ENCODE measurements at places on chromosomes 13 and 19.

- no peak for DNase-seq
Observed at GRCh38 chr13:91362908-91363307, 15.4 kb downstream of the MIR17HG start.

DNA sequence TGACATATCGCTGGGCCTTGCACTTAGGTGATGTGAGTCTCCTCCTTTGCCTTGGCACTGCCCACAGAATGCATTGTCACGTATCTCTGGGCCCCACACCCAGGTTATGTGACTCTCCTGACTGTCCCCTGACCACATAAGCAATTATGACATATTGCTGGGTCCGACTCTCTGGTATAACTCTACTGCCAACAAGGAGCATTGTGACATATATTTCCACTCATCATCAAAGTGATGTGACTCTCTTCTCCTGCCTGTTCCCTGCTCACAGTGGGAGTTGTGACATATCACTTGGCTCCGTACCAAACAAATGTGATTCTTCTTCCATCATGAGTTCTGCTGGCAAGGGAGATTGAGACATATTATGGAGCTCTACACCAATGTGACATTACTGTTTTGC lies 15.4 kb upstream of the ZNF681 start:
- DNase-seq = no peak

- DNase-seq = no peak
Observed at GRCh38 chr19:46107371-46107770, 17.1 kb downstream of the IGFL3 start.

DNA sequence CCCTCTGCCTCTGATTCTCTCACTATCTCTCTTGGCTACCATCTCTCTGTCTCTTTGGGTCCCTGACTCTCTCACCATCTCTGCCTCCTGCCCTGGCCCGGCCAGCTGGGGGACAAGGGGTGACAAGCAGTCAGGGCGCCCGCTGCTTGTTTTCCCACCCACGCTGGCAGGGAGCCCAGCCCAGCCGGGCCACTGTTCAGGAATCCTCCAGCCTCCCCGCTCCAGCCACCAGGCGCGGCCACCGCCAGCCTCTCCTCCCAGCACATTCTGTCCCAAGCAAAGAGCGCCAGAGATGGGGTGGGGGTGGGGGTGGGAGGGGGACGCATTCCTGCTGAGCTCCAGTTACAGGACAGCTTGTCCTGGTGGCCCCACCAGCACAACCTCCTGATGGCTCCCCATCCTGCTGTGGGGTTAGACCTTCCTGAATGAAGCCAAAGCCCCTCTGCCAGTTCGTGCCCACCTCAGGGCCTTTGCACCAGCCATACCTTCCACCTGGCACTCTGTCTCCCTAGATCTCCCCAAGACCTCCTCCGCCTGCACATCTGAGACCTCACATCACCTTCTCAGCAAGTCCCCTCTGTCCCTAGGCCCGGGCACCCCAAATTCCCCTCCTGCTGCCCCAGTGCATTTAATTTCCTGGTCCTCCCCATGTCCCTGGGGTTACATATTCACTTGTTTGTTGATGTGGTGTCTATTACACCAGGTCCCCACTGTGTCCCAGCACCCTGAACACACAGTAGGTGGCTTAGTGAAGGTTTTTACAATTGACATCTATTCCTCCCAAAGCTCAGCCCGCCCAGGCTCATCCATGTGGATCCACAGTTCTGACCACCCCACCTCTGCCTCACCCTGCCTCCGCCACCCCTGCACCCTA lies 12.5 kb downstream of the ARRDC2 start:
- no peak for DNase-seq

DNA sequence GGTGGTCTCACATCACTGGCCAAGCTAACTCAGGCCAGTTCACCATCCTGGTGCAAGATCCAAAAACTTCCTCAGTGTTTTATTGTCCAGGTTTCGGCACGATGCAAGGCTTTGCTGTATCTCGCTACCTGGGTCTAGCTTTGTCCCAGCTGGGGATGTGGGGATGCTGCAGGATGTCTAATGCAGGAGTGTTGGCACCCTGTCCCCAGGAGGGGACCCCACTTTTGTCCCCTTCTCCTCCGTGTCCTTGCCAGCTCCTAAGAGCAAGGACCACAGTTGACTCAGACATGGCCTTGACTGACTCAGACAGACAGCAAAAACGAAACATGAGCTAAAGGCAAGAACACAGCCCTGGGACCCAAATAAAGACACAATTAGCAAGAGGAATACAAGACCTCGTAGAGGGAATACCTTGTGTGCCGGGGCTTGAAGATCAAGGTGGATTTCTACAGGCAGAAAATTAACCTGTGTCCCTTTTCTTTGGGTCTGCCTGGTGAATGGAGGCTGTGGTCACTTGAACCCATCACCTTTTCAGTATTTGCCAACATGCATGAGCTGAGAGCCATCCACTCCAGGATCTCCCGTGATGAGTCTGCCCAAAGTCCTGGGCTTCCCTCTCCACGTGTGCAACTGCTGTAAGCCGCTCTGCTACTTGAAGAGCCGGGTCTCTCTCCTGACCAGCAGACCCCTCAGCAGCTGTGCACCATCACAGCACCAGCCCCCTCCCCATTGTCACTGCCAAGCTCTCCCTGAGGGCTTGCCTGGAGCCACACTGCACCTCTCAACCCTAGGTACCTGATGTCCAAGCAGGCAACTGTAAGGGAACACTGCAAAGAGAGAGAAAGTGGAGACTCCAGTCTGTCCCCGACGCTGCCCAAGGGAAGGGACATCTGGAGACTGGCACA lies 149.5 kb upstream of the ZNF507 start:
- DNase-seq = no peak

DNA sequence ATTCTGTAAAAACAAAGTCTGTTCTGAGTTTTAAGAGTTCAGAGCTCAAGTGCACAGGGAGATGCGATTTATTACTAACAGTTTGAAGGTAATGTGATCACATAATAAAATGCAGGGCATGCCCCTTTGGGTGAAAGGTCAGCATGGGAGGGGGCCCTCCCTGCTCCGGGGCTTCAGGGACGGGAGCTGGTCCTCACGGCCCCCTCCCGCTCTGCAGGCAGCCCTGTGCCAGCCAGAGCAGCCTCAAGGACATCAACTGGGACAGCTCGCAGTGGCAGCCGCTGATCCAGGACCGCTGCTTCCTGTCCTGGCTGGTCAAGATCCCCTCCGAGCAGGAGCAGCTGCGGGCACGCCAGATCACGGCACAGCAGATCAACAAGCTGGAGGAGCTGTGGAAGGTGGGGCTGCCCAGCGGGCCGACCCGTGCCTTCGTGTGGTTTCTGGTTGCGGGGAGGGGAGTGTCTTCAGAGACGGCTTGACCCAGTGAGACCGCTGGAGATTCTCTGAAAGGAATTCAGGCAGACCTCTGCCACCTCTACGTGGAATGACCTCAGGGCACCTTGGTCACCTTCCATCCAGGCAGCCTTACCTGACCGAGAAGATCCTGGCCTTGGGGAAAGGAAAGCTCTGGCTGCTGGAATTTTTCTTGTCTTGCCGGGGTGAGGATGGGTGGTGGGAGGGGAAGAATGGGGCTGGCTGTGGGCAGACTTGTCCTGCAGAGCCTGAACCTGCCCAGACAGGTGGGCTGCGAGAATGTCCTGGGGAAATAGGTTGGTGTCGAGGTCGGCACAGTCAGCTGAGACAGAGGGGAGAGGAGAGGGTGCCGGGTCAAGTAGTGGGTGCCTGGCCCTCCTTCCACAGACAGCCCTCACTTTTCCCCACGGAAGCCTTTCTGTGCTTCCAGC lies 19.0 kb downstream of the UPF1 start:
- no peak for DNase-seq

- DNase-seq = no peak
Observed at GRCh38 chr13:19720039-19720438, 62.7 kb downstream of the PSPC1 start.

DNA sequence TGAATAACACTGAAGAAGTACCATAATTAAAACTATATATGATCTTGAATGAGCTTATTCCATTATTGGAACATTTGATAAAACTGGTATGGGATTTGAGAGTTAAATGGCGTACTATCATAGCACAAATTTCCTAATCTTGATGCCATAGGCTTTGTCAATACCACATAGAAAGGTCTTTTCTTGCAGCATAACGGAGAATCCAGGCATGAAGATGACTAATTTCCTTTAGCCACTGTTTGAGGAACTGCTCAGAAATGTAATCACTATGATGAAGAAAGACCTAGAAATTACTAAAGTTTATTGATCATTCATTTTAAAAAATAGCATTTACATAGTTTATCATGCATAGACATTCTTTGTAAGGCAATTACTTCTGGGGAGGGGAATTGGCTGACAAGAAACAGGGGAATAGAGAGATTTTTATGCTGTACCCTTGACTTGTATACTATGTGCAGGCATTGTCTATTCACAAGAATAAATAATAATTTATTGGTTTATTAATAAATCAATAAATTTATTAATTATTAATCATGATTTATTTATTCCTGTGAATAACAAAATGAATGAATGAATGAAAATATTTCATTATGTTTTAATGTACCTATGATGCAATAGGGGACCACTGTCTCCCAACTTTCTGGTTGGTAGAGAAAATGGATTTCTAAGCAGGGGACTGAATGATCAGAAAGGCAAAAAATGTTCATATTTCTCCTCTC lies 2676.6 kb downstream of the PCDH9 start:
- no peak for DNase-seq
